ENCODE measurements at places on chromosomes 6 and 20.

DNA sequence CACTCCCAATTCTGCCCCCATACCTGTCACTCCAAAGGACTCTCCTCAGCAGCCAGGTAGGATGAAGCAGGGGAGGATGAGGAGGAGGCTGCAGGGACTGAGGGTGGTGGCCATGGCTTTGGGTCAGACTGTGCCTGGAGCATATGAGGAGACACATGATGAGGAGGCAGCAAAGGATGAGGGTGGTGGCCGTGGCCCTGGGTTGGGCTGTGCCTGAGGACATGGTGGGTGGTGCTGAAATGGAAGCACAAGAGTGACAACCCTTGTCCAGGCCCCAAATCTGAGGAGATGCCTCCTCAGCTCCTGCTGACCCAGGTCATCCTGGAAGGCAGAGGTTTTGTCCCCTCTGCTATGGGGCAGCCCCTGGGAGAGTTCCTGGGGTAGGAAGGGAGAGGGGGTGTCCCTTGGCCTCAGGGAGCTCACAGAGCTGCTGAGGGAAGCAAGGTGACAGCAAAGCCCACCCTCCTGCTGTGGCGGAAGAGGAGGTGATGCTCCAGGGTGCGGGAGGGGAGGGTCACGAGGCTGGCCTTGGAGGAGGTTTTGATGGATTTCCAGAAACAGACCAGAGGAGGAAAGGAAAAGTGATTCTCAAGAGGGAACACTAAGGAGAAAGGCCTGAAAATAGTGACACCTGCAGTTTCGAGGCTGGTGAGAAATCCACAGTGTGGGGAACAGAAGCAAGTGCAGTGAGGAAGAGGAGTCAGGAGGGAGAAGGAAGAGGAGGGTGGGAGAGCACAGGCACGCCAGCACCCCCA, 4.6 kb downstream of the RAET1G start:
- no peak for DNase-seq

DNA sequence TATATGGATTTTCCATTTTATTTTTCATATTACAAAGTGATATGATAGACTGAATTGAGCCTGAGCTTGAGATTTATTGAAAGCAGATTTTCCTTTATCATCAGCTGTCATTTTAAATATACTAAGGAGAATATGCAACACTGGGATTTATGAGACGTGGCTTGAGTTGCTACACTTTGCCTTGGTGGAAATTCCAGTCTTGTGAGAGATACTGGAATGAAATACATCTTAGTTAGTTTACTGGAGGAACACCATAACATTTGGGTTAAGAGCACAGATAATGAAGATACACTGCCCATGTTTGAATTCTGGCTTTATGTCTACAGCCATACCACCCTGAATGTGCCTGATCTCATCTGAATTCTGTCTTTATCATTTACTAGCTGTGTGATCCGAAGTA, 86.5 kb upstream of the IFNGR1 start:
- no peak for DNase-seq

- DNase-seq, result peak; percentile 97
Observed at GRCh38 chr20:13009682-13010406, 1.1 kb downstream of the SPTLC3 start.

DNA sequence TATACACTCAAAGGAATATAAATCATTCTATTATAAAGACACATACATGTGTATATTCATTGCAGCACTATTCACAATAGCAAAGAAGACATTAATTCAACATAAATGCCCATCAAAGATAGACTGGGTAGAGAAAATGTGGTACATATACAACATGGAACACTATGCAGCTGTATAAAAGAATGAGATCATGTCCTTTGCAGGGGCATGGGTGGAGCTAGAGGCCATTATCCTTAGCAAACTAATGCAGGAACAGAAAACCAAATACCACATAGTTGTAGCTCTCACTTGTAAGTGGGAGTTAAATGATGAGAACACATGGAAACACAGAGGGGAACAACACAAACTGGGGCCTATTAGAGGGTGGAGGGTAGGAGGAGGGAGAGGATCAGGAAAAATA, 121.0 kb upstream of the LOC128125822 start:
- no peak for DNase-seq

DNA sequence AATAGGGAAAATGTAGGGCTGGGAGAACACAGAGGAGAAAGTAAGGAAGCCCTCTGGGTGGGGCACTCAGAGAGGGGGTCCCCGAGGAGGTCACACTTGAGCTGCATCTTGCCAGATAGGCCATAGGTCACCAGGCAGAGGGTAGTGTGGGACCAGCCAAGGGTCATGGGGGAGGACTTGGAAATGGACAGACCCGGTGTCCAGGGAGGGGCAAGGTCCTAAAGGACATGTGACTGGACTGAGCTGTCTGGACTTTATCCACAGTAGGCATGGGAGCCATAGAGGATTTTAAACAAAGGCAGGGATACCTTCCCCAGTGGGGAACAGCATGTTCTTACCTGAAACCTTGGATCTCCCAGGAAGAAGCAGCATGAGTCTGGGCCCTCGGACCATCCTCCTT, 266.7 kb downstream of the LRFN2 start:
- no peak for DNase-seq

- DNase-seq, result no peak
Observed at GRCh38 chr6:165661664-165662025, 1.4 kb downstream of the PDE10A start.

GRCh38 chr6:392441-393390, 1.2 kb downstream of the IRF4 start:
- no peak for DNase-seq

- DNase-seq, result peak; percentile 17
Observed at GRCh38 chr6:111813237-111813636, 60.0 kb downstream of the FYN start.

GRCh38 chr6:161189891-161190290, 84.0 kb downstream of the AGPAT4 start:
- peak; percentile 1 for DNase-seq

DNA sequence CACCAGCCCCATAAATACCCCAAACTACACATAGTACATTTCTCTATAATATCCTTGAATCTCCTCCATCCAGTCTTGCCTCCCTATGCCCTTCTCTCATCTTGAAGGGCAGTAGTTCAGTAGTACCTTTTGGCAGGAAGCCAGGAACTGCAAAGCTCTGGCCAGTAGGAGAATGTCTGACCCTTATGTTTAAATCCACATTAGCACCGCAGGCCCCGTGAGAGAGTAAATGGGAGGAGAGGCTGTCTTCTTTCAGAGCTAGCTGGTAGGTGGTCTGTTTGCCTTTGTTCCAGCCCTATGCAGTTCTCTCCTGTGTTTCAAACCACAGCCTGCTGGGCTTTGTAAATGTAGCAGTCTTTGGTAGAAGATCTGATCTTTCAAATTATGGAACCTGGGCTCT, 690.7 kb downstream of the DOK5 start:
- DNase-seq, result no peak

- no peak for DNase-seq
Observed at GRCh38 chr20:32614772-32615171, 29.6 kb upstream of the NOL4L start.

DNA sequence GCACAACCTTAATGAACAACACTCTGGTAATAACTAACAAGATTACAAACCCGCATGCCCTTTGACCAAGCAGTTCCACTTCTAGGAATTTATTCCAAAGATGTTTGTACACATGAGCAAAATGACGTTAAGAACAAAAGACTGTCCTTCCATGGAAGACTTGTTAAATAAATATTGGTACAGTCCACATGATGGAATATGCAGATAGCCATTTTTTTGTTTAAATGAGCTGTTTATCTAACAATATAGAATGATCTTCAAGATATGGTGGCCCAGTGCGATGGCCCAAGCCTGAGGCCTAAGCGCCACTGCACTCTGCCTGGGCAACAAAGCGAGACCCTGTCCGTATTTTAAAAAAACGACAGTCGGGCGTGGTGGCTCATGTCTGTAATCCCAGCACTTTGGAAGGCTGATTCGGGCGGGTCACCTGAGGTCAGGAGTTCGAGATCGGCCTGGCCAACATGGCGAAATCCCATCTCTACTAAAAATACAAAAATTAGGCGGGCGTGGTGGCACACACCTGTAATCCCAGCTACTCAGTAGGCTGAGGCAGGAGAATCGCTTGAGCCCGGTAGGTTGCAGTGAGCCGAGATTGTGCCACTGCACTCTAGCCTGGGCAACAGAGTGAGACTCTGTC, 7.4 kb upstream of the AHCY start:
- DNase-seq, result no peak

DNA sequence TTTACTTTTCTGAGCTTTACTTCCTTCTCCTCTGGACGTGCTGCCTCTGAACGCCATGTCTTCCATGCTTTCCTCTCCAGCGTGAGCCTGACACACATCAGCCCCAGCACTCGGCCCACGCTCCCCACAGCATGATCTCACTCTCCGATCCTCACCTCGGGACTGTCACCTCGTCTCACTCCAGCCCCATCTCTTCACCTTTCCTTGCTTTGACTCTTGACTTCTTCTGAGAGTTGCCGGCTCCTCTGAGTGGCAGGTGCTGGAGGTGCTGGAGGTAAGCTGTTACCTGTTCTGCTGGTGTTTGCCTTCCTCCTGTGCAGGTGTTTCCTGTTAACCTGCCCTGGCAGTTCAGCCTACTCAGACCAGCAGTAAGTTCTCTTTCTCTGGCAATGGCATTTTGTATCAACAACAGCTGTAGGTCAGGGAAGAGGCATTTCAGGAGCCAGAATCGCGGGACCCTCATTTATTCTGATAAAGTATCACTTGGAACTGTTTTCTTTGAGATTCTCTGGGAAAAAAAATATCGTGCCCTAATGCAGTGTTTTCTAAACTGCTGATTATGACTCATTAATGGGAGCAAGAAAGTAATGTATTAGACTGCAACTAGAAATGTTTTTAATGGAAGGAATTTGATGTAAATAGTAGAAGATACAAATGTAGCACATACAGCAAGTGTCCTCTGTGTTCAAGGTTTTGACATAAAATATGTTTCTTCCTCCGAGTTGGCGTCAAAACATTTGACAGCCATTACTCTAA, 106.5 kb downstream of the ARID1B start:
- no peak for DNase-seq

GRCh38 chr20:17427638-17428037, 103.5 kb downstream of the BFSP1 start:
- DNase-seq, result no peak

GRCh38 chr20:7703551-7703961, 236.7 kb downstream of the HAO1 start:
- no peak for DNase-seq

- no peak for DNase-seq
Observed at GRCh38 chr20:48597521-48598302, 230.1 kb downstream of the PREX1 start.

DNA sequence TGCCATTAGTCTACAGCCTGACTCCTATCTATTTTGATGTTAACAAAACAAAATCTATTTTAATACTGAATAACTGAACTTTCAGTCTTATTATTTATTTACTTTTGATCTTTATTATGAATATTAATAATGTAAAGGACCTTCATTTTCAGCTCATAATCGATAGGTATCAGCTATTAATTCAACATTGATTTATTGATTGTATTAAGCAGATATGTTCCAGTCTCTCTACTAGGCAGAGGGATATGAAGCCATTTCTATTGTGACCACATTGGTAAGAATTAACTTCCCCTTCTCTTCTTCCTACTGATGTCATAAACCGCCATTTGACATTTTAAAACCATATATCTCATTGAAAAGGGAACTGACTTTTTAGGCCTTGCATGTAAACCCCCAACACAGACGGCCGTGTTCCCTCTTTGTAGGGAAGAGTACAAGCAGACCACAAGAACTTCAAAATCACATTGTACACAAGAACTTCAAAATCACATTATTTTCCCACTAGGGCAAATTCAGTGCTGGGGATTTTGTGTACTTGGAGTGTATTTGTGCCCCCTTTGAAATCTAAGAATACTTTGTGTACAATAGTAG, 69.5 kb upstream of the FABP7 start:
- DNase-seq, result no peak

DNA sequence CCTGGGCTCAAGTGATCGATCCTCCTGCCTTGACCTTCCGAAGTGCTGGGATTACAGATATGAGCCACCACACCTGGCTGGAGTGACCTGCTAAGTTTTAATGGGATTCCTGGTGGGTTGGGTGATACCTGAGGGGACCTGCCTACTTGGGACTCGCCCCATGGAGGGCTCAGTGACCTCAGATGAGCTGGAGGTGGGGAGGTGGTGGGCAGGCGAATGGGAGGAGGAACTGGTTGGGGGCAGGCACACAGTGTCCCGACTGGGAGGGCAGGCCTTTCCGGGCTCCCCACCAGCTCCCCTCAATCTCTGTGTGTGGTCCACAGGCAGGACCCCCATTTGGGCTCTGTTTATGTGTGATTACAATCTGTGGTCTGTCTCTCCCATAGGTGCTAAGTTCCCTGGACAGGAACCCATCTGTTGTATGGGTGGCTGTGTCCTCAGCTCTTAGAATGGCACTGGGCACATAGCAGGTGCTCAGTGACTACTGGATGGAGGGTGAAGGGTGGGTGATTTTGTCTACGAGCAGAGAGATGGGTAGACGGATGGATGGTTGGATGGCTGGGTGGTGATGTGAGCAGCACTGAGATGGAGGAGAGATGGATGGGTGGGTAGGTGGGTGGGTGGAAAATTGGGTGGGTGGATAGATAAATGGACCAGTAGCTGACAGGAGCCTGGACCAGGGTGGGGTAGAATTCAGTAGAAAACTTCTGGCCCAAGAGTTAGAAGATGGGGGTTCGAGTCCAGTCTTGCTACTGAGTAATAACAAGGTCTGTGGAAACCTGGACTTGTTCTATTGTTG, 23.8 kb downstream of the CEBPB start:
- no peak for DNase-seq

DNA sequence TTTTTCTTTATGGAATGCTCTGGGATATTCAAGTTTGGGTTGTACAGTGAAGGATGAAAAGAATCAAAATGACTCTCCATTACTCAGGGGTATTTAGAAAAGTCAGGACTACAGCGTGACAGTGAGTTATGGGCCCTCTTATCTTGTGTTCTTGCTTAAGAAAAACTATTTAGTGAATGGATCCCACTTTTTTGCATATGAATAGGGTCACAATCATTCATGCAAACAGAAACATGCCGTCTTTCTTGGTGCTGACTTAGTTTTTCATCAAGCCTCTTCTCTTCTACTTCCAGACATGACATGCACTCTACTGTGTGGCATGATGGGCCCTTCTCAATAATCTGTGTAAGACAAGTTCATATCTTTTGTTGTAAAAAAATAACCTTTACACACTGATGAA, 488.4 kb upstream of the MMS22L start:
- no peak for DNase-seq
